Esophagus muscularis mucosa (tissue), 4 donors: ENCODE measurements at places on chromosomes 12 and 14. TPM values are rescaled to one million over a fixed set of nuclear protein-coding genes. Genes with fewer than 3 reads are reported as not detected.

Gene EPS8
- total RNA-seq: 79.4 TPM

Gene CFAP73
- total RNA-seq: not detected

Gene ACSM4
- not detected for total RNA-seq

Gene TNFAIP2
- total RNA-seq: 104 TPM

Gene PLA2G1B
- total RNA-seq: not detected

Gene GRIP1
- 13.9 TPM for total RNA-seq

DNA sequence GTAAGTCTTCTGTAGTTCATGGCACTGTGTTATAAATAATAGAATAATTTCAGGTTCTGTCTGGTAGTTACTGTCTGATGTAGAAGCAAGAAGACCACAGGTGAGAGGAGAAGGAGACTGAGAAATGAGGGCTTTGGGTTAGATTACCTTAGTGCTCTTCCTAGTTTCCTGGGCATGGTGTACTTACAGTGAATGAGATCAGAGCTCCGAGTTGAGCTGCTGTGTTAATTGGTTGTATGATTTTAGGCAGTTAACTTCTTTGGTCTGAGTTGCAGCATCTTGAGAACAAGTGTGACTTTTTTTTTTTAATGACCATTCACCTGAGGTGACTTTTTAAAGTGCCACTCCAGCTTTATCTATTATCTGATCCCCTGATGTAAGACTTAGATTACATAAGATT lies 41.5 kb downstream of the WDR20 start:
- DNase-seq: no peak

GRCh38 chr14:75280831-75281653 lies 2.4 kb downstream of the FOS start:
- DNase-seq: no peak

DNA sequence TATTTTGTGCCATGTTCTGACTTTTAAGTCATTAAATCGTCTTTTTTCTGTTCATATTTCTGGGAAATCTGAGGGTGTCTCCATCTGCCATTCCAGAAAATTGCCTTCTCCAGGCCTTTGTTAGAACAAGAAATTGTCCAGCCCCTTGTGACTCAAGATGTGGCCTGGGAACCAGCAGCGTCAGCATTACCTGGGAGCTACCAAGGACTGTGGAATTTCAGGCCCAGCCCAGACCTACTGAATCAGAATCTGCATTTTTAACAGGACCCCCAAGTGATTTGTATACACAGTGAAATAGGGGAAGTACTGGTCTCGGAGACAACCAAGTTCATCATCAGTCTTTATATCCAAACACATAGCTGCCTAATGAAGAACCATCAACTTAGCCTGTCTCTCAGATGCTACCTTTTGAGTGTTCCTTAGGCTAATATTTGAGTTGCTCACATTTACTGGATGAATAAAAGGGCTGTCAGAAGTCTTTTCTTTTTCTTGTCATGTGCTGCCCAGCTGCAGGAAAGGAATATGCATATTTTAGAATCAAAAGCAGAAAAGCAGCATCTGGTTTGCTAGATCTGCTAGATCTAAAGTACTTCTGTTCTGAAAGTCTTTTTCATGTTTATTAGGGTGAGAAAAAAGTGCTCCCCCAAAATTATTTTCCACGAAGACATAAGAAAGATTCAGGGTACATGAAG lies 21.2 kb downstream of the GPHB5 start:
- no peak for DNase-seq

DNA sequence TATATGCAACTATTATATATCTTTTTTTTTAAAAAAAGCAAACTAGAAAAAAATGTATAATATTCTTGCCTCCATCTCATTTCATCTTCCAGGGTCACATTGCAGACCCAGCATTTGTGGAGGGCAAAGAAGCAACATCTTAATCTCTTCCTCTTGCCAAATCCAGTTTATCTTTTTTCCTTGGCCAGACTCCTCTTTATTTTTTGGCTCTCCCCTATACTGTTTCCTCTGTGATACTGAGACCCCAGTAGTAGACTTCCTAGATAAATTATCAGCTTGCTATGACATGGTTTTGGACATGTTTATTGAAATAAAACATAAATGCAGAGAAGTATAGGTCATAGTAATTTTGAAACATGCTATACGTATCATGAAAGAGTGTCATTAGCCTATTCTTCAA lies 303.8 kb upstream of the DDHD1 start:
- DNase-seq: no peak

DNA sequence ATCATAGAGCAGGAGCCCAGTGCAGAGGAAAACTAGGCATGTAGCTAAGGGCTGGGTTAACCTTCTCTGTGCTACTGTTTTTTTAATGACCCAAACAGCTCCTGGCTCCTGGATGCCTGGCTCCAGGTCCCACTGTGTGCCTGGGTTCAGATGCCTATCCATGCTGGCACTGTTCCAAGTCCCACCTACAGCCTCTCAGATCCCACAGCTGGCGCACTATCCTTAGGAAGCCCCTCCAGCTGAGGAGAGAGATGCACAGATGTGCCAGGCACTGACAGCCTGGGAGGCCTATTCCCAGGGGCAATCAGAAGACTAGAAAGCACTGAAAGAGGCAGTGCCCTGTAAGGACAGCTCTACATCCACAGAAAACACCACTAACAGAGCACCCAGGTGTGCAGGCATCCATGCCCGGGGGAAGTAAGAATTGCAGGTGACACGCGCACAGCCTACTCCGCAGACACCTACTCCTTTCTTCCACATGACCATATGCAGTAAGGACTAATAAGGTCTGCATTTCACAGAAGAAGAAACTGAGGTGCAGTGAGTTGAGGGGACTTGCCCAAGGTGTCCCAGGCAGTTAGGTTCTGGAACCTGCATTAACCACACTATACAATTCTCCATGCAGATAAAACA lies 51.2 kb downstream of the PITPNM2 start:
- no peak for DNase-seq

DNA sequence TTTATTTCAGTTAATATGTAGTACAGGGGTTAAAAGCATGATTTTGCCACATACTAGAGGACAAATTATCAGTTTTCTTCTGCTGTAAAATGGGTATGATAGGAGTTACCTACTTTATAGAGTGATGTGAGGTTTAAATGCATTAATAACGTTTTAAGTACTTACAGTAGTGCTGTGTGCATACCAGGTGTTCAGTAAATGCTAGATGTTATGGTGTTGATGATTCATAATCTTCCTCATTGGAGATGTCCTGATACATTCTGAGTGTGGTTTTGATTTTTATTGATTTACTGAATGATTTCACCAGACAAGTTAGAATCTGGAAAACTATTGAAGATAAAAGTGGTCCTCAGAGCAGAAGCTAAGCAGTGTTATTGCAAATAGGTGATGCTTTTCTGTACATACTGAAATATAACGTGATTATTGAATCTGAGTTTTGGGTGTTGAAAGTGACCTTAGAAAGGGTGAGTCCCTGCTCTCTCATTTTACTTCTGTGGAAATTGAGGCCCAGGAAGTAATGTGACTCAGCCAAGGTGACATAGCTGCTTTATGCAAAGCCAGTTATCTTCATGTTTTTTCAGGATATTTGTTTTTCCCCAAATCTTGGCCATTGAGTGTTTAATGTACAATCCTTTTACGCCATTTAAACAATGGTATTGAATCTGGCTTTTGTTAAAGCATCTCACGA lies 54.7 kb downstream of the VRK1 start:
- DNase-seq: no peak

DNA sequence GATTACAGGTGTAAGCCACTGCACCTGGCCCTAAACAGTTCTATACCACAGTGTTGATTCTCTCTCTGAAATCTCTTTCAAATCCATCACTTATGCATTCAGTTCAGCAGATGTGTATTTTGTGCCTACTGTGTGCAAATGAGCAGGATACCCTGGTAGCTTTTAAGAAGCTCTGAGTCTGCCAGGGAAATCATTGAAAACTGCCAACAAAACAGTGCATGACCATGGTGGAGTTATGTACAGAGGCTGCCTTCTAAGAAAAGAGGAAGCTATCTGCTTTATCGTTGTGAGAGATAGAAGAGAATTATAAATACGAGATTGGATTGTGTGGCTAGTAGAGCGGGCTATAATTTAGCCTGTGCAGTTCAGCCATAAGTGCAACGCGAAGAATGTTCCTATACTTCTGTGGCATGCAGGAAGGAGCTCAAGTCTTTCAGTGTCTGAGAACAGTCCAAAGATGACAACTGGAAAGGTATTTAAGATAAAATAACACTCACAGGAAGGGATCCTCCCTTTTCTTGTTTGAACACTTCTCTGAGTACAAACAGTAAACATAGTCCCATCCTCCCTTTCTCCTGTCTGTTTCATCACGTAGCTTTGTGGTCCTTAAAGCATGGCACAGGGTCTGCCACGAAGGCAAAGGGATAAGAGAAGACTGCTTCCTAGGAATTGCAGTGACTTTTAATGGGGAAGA lies 4.3 kb downstream of the DIP2B start:
- DNase-seq: no peak

DNA sequence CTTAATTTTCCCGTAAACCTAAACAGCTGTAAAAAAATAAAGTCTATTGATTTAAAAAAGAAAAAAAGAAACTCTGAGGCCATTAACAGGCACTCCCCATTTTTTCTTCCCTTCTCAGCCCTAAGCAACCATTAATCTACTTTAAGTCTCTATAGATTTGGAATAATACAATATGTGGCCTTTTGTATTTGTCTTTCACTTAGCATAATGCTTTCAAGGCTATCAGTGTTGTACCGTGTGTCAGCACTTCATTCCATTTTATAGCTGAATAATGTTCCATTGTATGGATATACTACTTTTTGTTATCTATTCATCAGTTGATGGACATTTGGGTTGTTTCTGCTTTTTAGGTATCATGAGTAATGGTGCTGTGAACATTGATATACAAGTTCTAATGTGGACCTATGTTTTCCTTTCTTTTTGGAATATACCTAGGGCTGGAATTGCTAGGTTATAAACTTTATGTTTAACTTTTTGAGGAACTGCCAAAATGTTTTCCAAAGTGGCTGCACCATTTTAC lies 15.7 kb downstream of the CREBL2 start:
- no peak for DNase-seq

- no peak for DNase-seq
Observed at GRCh38 chr12:48005001-48005749, 899 bp upstream of the COL2A1 start.

DNA sequence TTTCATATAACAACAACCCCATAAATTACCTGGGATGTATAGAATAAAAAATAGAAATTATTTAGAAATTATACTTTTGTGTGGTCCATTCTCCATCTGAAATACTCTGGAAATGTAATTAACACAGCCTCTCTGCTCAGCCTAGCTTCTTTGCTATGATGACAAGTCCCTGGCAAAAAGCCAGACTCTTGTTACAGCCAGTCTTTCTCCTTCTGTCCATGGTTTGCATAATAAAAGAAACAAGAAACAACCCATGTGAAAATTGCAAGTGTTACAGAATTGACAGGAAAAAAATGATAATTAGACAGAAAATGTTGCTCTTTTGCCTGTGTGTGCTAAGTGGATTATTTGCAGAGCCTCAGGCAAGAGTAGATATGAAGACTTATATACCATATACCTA lies 61.3 kb downstream of the C12orf50 start:
- no peak for DNase-seq

GRCh38 chr14:74924061-74924460 lies 1.0 kb upstream of the RPS6KL1 start:
- DNase-seq: no peak

DNA sequence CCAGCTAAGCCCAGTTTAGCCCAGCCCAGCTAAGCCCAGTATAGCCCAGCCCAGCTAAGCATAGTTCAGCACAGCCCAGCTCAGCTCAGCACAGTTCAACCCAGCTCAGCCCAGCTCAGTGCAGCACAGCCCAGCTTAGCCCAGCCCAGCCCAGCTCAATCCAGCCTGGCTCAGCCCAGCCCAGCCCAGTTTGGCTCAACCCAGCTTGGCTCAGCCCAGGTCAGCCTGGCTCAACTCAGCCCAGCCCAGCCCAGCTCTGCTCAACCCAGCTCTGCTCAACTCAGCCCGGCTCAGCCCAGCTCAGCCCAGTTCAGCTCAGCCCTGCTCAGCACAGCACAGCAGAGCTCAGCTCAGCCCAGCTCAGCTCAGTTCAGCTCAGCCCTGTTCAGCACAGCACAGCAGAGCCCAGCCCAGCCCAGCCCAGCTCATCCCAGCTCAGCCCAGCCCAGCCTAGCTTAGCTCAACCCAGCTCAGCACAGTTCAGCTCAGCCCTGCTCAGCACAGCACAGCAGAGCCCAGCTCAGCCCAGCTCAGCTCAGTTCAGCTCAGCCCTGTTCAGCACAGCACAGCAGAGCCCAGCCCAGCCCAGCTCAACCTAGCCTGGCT lies 330.9 kb downstream of the TMEM121 start:
- DNase-seq: no peak

DNA sequence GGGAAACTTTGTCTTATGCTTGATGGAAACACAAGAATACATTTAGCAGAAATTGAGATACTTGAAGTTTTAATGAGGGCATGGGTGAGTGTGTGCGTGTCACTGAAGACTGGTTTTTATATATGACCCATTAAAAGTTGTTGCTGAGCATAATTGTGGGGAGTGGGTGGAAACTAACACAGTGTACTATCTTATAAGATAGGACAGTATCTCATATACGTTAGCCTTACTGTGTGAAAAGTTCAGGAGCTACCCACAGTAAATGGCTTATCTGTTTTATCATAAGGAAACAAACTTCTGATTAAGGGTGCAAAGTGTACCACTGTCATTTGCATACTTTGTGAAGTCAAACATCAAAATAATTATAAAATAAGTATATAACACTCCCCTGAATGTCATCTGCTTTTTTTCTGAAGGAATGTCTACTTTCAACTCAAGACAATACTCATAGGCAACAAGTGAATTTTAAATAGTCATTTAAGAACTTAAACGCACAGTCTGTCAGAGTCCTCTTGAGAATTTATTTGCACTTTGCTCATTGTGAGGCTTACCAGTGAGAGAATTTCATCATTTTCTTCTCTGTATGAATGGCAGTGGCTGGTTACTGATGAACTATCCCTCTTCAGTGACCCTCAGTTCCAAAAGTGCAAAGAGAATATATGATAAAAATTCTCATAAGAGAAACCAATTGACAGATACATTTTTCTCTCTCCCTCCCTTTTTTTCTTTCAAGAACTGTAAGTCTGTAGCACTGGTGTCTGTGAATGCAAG lies 4.2 kb downstream of the PDE3A start:
- no peak for DNase-seq

GRCh38 chr12:43352001-43352400 lies 200.0 kb downstream of the ADAMTS20 start:
- DNase-seq: no peak

DNA sequence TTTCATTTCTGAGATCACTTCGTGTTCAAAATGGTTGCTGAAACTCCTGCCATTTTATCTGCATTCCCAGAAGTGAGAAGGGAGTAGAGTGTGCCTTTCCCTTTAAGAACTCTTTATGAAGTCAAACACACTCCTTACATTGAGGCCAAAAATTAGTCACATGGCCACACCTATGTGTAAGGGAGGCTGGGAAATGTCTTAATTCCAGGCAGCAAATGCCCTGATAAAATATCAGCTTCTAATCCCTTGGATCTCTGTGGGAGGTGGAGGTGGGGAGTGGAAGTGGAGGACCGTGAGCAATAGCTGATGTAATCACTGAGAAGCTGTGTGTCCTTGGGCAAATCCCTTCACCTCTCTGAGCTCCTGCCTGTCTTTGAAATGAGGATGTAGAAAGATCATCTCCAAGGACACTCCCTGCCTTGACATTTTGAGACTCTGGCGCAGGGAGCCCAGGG lies 22.7 kb upstream of the ANKRD9 start:
- DNase-seq: no peak
